ENCODE measurements at places on chromosomes 6 and 20.

GRCh38 chr20:46328200-46328882 is 20.0 kb upstream of the CDH22 start:
- DNase-seq: no peak

- DNase-seq: no peak
Observed at GRCh38 chr20:38001173-38001875, 31.9 kb downstream of the TTI1 start.

- DNase-seq: no peak
Observed at GRCh38 chr20:51020657-51021056, 2.2 kb downstream of the KCNG1 start.

GRCh38 chr6:55281215-55281614 is 46.1 kb upstream of the GFRAL start:
- DNase-seq: no peak

DNA sequence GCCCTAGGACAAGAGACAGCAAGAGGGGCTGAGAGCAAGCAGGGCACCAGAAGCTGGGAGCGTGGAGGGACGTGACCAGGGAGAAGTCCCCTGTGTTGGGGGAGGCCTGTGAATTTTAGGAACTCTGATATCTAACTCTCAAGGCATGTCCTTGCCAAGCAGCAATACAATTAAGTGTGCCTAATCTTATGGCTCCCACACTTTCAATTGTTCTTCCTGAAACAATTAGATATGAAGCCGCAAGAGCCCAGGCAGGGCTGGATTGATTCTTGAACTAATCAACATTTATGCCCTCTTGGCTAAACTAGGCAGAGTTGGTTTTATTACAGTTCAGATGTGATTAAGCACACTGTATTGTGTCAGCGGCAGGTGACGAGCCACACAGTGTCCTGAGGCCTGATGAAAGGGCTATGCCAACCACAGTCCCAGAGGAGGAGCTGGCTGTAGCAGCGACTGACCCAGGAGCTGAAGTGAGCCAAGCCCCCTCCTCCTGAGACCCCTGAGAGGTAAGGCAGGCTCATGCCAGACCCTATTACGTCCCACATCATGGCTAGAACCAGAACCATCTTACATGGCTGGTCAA is 4.2 kb upstream of the MAVS start:
- no peak for DNase-seq

Measured in CD4-positive, alpha-beta T cell treated with Interleukin-12 subunit alpha and Interleukin-12 subunit beta, for 1 hour (primary cell).